NCI-H1436 treated with DMSO at 0.1 percent for 48 hours (cell line): ENCODE measurements at places on chromosomes 6 and 20.

DNA sequence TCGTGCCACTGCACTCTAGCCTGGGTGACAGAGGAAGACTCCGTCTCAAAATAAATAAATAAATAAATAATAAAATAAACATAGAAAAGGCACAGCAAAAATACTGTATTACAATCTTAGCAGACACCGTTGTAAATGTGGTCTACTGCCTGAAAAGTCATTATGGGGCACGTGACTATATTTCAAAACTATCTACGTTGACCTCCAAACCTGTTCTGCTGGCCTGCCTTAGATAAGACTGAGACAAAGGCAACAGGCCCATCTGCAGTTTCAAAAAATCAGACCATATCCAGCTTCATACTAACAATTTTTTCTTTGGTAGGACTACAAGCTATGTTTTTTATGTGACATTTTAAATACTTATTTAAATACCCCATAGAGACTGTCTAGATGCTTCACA lies 59.1 kb downstream of the AGPAT4 start:
- DNase-seq = no peak

DNA sequence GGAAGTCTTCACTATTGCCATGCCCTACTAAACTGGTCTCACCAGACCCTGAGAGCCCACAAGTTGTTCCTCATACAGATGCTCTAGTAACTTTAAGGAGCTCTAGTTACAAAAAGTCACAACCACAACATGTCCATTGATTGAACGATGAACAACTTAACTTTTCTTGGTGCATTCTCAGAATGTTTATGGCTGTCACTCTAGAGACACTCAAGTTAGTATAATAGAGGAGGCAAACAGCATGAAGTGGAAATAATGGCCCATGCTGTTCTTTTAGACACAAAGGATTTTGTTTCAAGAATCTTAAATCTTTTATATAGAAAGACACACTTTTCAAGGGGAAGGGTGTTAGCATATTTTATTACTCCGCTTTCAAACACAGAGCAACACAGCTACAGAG lies 934.4 kb downstream of the HACE1 start:
- no peak for DNase-seq

DNA sequence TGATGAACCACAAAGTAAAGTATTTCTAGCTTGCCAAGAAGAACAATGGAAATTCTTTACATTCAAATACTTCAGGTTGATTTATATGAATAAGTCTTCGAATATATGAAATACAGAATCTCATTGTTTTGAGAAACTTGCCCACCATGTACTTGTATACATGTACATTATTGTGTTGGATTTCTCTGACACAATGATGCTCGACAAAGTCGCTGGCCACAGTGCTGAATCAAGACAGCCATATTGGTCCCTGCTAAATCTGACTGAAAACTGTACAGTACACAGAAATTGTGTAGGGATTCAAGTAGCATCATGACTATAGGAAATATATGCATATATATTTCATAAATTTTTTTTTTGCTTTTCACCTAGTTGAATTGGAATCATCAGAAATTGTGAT lies 13.1 kb upstream of the LIN28B start:
- DNase-seq = no peak

DNA sequence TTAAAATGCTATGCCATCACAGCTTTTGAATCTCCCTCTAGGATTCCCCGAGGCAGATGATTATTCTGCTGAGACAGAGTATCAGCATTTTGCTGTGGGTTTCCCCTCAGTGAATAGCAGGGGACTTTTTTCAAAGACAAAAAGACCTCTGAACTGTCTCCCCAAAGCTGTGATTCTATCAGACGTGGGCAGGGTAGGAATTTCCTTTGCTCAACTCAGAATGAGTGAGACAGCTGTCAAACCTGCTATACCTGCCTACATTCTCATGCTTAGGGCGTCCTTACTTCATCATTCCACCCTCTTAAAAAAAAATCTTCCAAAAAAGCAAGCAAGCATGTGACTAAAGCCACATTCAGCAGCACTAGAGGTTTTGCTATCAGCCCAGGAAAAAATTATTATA lies 147.6 kb upstream of the FAM83B start:
- DNase-seq = no peak

- no peak for DNase-seq
Measured at GRCh38 chr6:111074311-111074710, 13.0 kb upstream of the SLC16A10 start.

GRCh38 chr6:94463306-94463705 lies 1043.9 kb upstream of the EPHA7 start:
- no peak for DNase-seq

- DNase-seq = no peak
Measured at GRCh38 chr6:157420497-157420896, 39.5 kb downstream of the ZDHHC14 start.

- DNase-seq = no peak
Measured at GRCh38 chr6:1574083-1574761, 35.5 kb upstream of the FOXC1 start.

DNA sequence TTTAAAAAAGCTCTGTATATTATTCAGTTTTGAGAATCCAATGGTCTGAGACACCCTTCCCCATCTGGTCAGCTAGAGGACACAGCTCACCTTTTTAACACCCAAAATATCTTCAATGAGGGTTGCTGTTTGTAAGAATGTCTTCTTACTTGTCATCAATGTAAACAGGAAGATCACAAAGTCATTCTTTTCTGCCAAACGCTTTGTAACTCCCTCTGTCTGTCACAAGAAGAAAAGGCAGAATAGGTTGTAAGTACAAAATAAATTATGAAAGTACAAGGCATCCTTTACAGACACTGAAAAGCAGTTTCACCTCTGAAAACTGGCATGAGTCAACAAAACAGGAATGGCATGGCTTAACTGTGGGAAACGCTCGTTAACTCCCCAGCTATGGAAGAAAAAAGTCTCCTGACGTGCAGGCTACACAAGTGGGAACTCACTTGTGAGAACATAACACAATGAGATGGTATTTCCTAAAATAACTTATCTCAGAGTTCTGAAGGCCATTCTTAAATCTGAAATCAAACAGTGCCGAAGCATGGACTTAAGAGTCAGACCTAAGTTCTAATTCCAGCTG lies 42.7 kb downstream of the TRPC4AP start:
- no peak for DNase-seq

- no peak for DNase-seq
Measured at GRCh38 chr6:54473328-54473727, 165.1 kb downstream of the TINAG start.

DNA sequence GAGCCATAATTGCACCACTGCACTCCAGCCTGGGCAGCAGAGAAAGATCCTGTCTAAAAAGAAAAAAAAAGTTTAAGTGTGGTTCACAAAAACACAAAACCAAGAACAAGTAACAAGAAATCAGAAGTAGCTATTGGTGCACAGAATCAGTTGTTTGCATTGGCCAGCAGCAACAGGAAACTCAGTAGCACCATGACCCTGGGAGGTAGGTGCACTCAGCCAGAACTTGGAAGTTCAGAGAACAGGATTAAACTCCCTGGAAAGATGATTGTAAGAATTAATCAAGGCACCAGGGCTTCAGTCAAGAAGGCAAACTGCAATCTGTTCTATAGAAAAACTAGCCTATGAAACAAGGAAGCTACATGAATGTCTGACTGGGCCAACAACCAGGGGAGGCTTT lies 267.9 kb downstream of the COL12A1 start:
- DNase-seq = no peak
